ENCODE measurements at places on chromosomes 6 and 20. TPM values are rescaled to one million over a fixed set of nuclear protein-coding genes. Genes with fewer than 3 reads are reported as not detected.

- peak; percentile 50 for DNase-seq
These were observed 77.9 kb upstream of the BMP5 start for GRCh38 chr6:55953335-55953734.

Gene NRN1
- 32.8 TPM for total RNA-seq

DNA sequence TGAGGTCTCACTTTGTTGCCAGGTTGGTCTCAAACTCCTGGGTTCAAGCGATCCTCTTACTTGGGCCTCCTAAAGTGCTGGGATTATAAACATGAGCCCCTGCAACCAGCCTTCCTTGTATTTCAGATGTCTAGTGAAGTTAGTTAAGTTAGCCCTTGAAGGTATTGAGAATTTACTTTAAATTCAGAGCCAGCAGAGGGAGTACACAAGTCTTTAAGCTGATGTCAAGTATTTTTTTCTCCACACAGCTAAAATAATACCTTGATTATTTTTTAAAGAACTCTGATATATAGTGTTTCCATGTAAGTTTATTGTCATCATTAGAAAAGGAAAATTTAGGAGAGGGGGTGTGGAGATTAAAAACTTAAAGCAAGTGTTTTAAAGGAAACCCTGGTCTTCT lies 9.8 kb downstream of the FOXO3 start:
- no peak for DNase-seq

- no peak for DNase-seq
These were observed 973.2 kb upstream of the SLC35B3 start for GRCh38 chr6:9408402-9409117.
